Suppressor macrophage (primary cell): ENCODE measurements at places on chromosomes 3 and 15.

DNA sequence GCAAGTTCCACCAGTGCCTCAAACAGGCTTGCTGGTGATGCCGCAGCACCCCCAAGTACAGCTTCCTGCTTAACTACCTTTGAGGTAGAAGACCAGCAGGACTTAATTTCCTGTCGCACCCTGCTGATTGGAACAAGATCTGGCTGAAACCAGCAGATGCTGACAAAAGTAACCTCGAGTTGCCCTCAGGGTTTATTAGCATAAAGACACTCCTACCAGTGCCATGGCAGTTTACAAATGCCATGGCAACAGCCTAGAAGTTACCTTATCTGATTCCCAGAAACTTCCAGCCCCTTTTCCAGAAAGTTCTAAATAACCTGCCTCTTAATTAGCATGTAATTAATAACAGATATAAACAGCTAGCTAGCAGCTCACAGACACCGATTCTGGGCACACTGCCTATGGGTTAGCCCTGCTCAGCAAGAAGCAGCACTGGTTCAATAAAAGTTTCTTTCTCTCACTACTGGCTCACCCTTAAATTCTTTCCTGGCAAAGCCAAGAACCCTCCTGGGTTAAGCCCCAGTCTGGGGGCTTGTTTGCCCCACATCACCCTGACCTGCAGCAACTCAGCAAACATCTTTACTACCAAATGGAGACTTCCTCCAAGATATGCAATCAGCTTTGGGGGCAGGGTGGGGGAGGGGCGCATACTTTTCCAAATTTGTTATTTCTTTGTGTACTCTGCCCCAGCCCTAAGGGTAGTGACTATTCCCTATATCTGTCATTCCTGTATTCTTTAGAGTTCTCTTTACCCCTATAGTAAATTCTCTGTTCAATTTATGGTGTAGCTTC is 54.2 kb downstream of the MAP4 start:
- no peak for DNase-seq

- no peak for DNase-seq
Observed at GRCh38 chr3:71530903-71531530, 52.5 kb downstream of the FOXP1 start.

- DNase-seq: no peak
Observed at GRCh38 chr3:126130981-126131745, 47.2 kb upstream of the SLC41A3 start.

GRCh38 chr3:36709281-36709680 is 55.1 kb downstream of the DCLK3 start:
- no peak for DNase-seq

DNA sequence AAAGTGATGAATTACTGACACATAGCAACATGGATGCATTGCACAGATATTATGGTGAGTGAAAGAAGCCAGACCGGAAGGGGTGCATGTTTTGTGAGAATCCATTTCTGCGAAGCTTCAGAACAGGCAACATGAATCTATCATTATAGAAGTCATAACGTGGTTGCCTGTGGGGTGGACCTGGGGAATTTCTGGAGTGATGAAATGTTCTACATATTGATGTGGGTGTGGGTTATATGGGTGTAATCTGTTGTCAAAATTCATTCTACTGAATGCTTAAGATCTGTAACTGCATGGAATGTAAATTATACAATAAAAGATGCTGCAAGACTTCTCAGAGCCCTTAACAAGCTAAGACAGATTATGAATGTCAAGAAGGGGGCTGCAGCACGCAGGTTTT is 25.2 kb upstream of the TSPAN3 start:
- no peak for DNase-seq

DNA sequence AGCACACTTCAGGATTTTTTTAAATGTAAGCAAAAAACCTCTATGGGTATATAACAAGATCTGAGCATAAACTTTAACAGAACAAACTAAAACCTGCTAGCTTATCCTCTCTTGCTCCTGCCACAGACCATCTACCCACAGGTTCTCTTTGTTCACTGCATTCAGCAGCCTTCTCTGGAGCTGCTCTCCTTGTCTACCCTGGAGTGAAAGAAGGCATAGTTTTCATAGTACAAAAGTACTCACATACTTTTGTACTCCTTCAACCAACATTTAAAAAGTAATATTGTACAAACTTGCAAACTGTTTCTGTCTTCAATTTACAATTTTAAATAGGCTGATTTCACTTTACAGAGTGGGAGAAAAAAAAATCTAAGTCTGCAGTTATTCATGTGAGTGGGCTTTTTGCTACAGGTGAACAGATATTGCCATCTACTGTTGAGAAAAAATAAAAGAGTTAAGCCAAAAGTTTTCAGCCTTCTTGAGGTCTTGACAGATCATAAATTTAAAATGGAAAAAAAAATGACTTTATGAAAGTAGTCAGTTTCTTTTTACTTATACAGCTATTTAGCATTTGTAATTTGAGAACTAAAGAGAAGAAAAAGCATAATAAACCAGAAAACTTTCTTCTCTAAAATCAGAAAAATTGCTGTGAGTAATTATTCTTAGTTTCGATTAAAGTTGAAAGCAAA is 20.4 kb downstream of the TERC start:
- DNase-seq: no peak

GRCh38 chr3:14519406-14519805 is 20.7 kb downstream of the GRIP2 start:
- no peak for DNase-seq

DNA sequence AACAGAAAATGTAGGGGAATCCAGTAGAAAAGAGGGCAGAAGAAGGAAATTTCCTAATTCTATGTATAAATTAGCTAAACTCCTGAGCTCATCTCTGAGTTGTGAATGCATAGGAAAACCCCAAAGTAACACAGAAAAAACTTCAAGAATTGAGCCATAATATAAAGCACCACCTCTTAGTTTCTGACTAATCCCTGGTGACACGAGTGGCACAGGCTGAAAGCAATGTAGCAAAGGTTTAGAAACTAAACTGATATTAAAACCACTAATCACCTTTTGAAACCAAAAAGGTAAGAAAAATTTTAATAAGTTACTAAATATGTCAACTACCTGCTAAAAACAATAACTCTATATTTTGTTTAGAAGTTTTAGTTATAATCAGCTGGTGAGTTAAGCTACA is 255.6 kb upstream of the NECTIN3 start:
- DNase-seq: no peak

- DNase-seq: no peak
Observed at GRCh38 chr3:105526360-105527111, 159.8 kb downstream of the ALCAM start.

- DNase-seq: no peak
Observed at GRCh38 chr15:55709458-55709857, 33.5 kb downstream of the PRTG start.

DNA sequence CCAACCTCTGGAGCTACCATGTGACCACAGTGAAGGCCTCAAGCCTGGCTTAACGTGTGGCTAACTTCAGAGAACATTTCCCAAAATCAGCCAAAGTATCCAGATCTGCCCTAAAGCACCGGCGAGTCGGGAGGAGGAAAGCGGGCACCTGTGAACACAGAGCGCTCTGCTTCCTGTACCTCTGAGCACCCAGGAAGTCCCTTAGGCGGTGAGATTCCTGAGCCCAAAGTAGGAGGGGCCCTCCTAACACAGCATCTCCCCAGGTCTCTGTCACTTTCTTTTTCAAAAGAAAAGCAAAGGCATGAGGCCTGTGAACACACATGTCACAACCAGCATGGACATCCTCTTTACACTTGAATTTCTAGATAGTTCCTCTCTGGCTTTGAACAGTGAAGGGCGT is 944 bp upstream of the EIF4E3 start:
- DNase-seq: no peak

- DNase-seq: no peak
Observed at GRCh38 chr15:87805117-87805820, 451.3 kb downstream of the NTRK3 start.

- DNase-seq: no peak
Observed at GRCh38 chr3:112763258-112763657, 83.4 kb downstream of the CD200R1L start.
